ENCODE measurements at places on chromosomes 11 and 22.

DNA sequence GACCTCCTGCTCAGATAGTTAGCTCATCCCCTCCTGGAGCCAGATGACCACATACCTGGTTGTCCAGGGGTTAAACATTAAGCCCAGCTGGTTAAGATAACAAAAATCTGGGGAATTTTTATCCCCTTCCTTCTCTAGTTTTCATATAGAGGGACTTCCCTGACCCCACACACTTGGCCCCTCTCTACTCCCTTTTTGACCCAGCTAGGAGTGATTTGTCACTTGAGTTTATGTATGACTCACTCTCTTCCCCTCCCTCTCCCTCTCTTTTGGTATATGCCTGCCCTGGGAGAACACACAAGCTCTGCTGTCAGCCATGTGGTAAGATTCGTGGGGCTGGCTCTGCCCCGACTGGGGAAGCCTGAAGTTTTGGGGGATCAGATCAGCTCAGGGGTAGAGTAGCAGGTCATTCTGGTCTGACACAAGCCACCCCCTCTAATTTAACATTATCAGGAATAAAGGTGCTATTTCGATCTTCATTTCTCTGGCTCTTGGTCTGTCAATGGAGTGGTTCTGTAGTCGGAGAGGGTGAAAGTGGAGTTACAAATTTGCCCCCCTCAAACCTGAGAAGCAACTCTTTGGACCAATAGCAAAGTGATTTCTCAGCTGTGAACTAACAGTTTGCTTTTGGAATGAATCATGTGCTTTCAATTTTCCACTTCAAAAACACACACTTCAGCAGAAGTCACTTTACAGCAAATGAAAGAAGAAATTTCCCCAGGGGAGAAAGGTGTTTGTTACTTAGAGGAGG lies 415.3 kb upstream of the CADM1 start:
- no peak for DNase-seq

- no peak for DNase-seq
Observed at GRCh38 chr11:12556788-12557384, 117.3 kb upstream of the TEAD1 start.

DNA sequence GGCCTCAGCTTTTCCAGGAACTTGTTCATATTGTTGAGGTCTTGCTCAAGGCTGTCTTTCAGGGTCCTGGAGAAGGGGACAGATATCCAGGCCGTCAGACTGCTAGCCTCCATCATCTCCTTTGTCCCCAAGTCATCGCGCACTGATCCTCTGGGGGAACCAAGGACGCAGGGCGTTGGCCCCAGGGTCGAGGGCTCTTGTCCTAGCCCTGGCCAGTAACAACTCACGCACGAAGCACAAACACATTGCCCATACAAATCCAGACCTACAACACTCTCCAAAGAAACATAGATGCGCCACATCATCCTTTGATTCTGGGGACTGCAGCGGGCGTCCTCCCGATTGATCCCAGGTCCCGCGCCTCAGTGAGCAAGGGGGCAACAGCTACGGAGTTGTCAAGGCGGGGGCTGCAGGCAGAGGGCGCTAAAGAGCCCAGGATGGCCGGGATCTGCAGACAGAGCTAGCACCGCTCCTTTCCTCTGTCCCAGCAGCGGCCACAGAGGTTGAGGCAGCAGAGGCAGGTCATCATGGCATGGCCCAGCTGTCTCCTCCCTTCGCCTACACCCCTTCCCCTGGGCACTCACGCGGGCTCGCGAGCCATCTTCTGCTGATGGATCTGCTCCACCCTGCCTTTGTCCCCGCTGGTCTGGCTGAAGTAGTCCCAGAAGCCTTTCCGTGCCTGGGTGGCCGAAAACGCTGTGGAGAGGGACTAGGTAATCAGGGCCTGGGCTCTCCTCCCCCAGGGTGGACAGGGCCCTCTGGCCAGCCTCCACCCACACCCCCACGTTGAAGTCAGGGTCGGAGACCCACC lies 472 bp downstream of the APOA5 start:
- peak; percentile 59 for DNase-seq

DNA sequence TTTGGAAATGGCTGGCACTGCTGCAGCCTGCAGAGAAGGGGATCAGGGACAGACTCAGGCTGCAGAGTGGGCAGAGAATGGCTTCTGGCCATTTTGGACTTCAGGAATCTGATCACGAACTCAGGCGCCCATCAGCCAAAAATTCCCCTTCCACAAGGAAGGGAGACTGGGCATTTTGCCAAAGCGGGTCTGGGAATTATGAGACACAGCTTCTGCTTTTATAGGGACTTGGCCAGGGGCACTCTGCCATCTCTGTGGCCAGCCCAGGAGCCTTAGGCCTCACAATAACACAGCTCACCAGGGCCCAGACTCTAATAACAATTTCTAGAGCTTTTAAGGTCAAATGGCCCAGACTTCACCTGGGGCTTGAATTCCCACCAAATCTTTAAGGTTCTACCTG lies 74.7 kb downstream of the CHST1 start:
- DNase-seq = no peak

- no peak for DNase-seq
Observed at GRCh38 chr22:31148953-31149627, 8.8 kb upstream of the PLA2G3 start.

- DNase-seq = no peak
Observed at GRCh38 chr11:33564856-33565453, 135.7 kb downstream of the C11orf91 start.

GRCh38 chr11:121029813-121030445 lies 6.0 kb downstream of the TBCEL start:
- DNase-seq = no peak

- no peak for DNase-seq
Observed at GRCh38 chr11:61593151-61593550, 12.3 kb upstream of the SYT7 start.

- DNase-seq = no peak
Observed at GRCh38 chr11:25734591-25735211, 597.2 kb upstream of the ANO3 start.

- no peak for DNase-seq
Observed at GRCh38 chr11:77085652-77086051, 17.0 kb upstream of the OMP start.

DNA sequence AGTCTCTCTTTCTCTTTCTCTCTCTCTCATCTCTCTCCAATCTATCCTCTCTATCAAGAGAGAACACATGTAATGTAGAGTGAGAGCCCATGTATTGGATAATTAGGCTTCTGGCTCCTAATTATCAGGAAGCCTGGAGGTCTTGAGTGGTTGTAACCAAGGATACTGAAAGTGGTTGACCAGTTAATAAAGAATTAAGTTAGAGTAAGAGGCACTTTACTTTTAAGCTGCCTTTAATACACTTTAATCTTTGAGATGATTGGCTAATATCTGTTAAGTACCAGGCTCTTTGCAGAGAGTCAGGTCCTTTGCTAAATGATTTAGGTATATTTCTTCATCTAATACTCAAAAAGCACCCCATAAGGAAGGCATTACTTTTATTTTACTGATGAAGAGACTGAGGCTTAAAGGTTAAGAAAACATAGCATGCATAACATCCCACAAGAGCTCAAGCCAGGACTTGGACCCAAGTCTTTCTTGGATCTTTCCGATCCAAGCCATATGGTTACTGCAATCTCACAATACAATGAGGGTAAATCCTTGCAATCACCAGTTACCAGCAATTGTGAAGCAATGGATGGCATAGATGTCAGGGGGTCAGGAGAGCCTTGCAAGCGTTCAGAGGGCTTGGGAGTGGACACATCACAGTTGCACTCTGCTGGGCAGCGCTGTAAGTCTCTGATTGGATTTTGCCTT lies 22.1 kb downstream of the CD44 start:
- no peak for DNase-seq

GRCh38 chr11:14645015-14645912 lies 1.7 kb downstream of the PDE3B start:
- DNase-seq = no peak

DNA sequence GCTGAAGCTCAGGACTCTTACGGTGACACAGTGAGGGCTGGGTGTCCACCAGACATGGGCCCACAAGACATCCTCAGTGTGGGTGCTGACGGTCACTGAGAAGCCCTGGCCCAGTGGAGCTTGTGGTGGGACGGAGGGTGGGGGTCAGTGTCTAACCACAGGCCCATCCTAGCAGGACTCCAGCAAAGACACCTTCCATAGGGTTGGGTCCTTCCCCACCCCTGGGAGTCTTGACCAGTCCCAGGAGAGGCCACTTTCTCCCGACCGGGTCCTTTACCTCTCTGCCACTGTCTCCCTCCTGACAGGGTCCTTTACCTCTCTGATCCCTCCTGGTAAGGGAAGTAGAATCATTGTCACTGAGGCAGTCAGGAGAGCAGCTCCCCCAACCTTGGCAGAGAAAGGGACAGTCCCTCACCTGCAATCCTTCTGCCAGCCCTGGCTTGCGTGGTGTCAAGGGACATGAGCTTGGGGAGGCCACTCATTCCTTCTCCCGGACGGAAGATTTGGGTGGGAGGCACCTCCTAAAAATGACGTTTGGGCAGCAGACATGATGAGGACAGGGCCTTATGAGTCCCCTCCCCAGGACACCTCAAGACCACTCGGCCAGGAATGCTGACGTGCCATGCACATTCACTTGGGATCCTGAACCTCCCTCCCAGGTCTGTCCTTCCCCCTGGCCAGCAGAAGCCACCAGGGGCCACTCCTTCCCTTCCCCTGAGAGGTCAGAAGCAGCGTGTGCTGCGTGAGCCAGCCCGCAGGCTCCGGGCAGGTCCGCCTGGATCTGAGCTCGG lies 91.5 kb upstream of the FGF3 start:
- DNase-seq = no peak

DNA sequence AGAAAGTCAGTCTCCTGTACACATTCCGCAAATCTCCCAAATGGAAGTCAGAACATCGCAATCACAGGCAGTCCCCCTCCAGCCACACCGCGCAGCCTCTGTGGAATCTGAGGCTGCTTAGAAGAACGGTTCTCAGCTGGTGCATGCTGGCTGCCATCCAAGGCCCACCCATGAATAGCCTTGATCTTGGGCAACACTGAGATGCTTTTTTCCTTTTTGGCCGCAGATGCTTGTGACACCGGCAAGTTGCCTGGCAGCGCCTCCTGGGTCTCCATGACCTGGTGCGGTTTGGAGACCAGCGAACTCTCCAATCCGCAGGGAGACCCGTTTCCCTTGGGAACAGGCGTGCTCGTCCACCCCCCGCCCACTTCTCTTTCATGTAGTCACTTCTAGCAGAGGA lies 26.3 kb upstream of the PHF21B start:
- DNase-seq = no peak

GRCh38 chr11:35964841-35965240 lies 21.0 kb downstream of the LDLRAD3 start:
- DNase-seq = no peak

DNA sequence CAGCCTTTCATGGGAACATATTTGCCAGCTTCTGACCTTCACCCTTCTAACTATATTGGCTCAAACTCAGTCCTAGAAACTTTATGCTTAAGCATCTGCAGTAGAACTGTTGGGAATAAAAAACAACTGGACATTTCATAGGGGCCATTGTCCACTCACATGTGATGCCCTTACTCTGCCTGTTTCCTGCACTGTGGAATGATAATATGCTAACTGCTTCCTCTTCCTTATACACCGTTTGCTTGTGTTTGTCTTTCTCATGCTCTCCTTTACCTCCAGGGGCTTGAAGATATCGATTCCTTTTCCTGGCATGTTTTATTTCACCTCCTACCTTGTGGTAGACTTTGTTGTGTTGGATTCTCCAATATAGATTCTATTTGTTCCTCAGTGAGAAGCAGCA lies 333.0 kb upstream of the DDI1 start:
- no peak for DNase-seq

- no peak for DNase-seq
Observed at GRCh38 chr11:34924714-34925113, 8.3 kb downstream of the PDHX start.

DNA sequence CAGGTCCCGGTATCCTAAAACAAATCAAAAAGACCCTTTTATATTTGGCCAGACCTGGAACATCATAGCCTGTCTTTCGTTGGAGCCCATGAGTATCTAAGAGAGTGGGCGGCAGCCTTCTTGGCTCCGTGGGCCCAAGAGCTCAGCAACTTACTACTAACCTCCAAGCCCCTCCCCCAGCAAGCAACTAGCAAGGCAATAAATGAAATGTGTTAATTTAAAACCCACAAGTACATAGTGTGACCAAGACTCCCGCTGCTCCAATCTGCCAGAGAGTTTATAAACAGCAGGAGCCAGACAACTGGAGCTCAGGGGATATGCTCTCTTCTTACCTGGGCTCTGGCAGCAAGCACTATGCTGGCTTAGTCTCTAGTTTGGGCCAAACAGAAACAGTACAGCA lies 40.8 kb upstream of the CYP2D6 start:
- DNase-seq = no peak

All from stimulated activated CD8-positive, alpha-beta memory T cell treated with anti-CD3 and anti-CD28 coated beads, Interleukin-7, amount 100 ng/mL, for 1 hour (primary cell).